ENCODE measurements at places on chromosomes 12 and 14.

DNA sequence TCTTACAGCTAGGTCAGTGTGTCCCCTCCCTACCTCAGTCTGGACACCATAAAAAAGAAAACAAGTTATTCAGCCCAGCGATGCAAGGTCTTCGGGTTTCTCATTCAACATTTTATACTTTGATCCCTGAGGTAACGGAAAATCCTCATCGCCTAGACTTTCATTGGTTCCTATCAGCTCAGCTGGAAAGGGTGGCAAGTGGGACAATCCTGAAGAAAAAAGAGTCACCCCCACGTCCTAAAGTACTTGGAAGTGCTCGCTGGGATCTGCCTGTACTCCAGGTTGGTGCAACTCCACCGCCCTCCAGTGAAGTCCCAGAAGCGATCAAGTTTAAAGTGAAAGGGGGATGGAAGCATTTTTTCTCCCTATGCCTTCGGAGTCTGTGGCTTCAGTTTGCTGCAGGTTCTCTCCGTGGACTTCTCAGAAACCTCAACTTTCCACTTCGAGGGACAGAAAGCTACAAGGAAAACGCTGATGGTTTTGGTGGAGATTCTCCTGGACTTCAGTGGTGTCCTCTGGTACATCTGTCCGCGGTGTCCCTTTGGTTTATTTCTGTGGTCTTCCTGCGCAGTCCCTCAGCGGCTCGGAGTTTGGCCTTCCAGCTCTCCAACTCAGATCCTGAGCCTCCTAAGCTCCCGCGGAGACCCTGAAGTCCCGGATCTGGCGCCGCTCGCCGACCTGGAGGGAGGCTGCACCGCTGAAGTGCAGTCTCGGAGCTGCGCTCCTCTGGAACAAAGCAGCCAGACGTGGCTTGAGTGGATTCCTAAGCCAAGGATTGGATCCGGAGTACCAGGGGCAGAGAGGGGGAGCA lies 1.8 kb upstream of the LRFN5 start:
- DNase-seq = peak; percentile 69

DNA sequence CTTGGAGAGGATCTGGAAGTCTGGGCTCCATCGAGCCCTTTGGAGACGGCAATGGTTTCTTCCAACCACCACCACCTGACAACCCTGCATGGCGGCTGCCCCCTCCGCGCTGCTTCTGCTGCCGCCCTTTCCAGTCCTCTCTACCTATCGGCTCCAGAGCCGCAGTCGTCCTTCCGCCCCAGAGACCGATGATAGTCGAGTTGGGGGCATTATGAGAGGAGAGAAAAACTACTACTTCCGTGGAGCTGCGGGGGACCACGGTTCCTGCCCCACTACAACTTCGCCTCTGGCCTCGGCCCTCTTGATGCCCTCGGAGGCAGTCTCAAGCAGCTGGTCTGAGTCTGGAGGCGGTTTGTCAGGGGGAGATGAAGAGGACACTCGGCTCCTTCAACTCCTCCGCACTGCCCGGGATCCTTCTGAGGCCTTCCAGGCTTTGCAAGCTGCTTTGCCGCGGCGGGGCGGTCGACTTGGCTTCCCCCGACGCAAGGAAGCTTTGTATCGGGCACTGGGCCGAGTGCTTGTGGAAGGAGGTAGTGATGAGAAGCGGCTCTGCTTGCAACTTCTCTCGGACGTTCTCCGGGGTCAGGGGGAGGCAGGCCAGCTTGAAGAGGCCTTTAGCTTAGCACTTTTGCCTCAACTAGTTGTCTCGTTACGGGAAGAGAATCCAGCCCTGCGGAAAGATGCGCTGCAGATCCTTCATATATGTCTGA lies 499 bp downstream of the TOGARAM1 start:
- DNase-seq = peak; percentile 74

GRCh38 chr14:104637546-104638003 lies 33.0 kb upstream of the TMEM179 start:
- DNase-seq = no peak

- peak; percentile 92 for DNase-seq
Observed at GRCh38 chr14:90697577-90698206, 118.5 kb downstream of the TTC7B start.

- no peak for DNase-seq
Observed at GRCh38 chr12:91311081-91311480, 128.5 kb upstream of the DCN start.

DNA sequence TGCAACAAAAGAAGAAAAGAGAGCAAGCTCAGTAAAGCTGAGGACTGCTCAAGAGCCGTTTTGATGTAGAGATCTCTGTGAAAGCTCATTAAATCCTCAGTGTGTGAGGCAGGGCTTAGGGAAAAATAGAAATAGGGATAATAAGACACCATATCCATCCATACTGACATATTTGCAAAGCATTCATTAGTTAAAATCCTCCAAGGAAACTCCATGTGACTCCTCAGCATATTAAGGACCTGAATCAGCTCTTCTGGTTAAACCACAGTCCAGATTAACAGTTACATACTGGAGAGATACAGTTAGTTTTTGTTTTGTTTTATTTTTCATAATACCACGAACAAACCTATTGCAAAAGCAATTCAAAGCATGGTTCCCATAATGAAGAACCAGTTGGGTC lies 288.2 kb downstream of the PAWR start:
- DNase-seq = no peak

DNA sequence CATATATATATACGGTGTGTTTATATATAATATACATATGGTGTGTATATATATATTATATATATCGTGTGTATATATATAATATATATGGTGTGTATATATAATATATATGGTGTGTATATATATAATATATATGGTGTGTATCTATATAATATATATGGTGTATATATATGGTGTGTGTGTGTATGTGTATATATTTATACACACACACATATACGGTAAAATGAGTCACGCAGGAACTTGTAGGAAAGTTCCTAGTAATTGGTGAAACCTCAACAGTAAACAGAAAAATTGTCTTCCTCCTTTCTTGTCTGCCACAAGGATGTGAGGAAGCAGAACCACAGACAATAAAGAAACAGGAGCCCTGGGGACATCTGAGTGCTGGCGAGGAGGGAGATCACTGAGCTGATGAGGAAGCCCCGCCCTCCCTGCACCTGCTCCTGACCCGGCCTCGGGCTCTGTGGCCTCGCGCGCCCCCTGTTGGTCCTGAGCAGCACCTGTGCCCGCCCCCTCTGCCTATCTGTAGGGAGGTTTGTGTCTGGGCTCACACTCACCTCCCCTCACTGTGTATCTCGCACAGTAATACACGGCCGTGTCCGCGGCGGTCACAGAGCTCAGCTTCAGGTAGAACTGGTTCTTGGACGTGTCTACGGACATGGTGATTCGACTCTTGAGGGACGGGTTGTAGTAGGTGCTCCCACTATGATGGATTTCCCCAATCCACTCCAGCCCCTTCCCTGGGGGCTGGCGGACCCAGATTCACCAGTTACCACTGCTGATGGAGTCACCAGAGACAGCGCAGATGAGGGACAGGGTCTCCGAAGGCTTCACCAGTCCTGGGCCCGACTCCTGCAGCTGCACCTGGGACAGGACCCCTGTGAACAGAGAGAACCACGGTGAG lies 1079.4 kb downstream of the TMEM121 start:
- no peak for DNase-seq

GRCh38 chr14:101501858-101502615 lies 59.3 kb upstream of the DIO3 start:
- peak; percentile 34 for DNase-seq

- no peak for DNase-seq
Observed at GRCh38 chr12:40208707-40209446, 15.9 kb upstream of the LRRK2 start.

DNA sequence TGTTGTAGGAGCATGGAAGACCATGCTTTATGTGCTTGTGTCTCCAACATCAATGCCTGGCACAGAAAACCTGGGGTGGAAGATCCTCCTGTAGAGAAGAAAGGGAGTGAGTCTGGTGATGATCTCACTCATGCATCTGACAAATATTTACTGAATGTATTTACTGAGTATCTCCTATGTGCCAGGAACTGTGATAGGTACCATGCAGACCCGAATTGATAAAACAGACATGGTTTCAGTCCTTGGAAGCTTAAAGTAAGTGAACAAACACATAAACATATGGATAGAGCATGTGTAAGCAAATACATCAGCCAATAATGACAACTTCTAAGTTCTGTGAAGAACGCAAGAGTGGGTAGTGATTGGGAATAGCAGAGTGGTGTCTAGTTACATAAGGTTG lies 117.0 kb upstream of the CCDC198 start:
- no peak for DNase-seq

DNA sequence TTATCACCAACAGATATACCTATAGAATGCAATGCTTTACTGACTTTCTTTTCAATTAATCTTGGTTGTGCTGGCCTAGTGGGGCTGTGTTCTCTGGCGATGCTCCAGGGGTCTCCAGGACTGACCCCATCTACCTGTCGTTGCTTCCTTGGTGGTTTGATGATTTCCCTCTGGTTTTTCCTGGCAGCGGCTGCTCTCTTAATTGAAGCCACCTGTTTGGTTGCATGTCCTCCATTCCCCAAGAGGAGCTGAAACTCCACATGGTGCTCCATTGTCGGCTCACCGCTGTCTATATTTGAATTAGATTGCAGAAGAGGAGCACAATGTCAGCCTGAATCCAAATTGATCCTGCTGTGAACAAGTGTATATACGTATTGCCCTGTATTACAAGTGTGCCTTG lies 7.1 kb upstream of the IFNG-AS1 start:
- peak; percentile 56 for DNase-seq

DNA sequence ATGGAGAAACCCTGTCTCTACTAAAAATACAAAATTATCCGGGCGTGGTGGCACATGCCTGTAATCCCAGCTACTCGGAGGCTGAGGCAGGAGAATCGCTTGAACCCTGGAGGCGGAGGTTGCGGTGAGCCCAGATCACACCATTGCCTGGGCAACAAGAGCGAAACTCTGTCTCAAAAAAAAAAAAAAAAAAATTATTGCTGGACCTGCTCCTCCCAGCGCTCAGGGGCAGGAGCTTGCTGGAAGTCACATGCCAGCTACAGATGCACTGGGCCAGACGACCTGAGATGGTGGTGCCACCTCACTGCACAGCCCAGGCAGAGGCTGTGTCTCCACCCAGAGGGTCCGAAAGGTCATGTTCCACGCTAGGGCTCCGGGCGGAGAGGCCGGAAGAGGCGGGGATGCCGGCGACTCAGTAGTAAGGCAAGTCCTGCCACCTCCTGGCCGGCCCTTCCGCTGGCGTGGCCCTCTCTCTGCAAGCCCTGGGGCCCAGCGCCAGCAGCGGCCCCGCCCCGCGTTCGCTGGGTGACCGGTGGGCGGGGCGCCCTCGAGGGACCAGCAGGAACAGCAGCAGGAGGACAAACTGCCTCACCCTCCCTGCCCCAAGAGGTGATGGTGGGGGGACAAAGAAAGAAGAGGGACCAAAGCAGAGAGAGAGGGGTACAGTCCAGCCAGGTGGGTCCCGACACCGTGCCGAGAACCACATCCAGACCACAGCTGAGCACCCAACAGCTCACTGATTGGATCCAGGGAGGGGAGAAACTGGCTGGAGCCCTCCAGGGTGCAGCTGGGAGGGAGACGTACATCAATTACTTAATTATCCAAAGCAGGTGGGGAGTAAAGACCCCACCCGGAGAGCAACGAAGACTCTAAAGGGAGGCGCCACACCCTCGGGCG lies 3.6 kb upstream of the RHOF start:
- DNase-seq = peak; percentile 92

GRCh38 chr12:85405262-85405661 lies 125.2 kb downstream of the ALX1 start:
- DNase-seq = no peak

- DNase-seq = no peak
Observed at GRCh38 chr12:29176941-29177340, 27.9 kb downstream of the FAR2 start.

DNA sequence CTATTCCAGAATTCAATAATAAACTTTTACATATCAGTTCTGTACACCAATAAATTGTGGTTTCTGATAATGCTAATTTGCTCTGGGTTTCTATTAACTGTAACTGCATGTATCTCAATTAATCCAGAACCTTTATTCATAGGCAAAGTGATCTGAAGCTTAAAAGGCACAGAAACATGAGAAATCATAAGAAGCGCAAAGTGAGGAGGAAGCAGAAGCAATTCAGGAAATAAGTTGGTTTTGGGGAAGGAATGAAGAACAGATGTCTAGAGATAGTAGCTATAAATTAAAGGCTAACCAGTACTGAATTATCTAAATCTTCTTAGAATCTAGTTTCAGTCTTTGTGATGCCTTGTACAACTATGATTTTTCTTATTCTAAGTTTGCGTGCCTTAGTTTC lies 24.6 kb downstream of the KERA start:
- DNase-seq = no peak

DNA sequence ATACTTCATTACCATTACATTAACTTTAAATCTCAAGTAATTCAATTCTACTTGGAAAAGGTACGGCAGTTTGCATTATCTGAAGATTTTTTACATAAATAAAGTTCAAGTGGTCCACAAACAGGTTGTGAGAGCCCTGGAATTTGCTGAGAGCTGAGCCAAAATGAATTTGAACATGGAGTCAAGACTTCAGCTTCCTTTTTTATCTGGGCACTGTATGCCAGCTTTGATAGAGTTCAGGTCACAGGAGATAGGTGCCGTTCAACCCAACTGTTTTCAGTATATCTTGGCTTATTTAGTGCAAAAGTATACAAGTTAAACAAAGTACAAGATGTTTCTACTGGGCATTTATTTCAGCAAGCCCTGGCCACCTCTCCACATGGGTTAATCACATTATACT lies 28.8 kb downstream of the HNRNPC start:
- no peak for DNase-seq

- no peak for DNase-seq
Observed at GRCh38 chr14:42909659-42910058, 1303.0 kb downstream of the LRFN5 start.

- no peak for DNase-seq
Observed at GRCh38 chr12:77599782-77600467, 230.8 kb upstream of the NAV3 start.

GRCh38 chr12:11823043-11823442 lies 173.6 kb downstream of the ETV6 start:
- DNase-seq = no peak

DNA sequence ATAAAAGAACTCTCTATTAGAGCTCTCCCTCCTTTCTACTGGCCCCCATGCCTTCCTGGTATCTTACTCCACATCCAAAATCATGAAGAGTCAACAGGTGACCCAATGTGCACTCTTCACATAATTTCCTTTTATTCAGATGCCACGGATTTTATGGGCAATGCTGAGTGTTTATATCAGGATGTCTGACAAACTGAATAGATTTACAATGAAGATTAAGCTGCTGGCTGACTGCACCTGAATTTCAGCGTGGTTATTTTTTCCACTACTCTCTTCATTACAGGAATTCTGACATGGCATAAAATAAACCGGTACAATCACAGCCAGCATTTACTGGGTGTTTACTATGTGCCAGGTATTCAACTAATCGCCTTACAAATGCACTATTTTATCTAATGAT lies 29.4 kb upstream of the CERS5 start:
- DNase-seq = no peak

DNA sequence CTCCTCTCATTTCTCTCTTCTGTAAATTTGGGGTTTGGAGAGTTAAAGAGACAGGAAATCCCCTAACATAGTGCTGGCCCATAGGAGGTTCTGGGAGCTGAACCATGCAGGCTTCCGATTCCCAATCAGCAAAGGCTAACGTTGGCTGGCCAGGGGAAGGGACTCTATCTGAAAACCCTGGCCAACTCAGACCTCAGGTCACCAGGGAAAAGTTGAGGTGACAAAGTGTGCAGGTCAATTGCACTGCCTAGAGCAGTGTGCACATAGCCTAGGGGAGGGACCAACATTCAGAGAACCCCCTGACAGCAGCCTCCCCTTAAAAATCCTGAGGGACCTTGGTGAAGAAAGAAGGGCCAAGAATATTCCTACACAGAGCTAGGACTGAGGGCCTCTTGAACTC lies 38.9 kb downstream of the TTC7B start:
- no peak for DNase-seq

GRCh38 chr14:83974647-83975163 lies 1555.2 kb upstream of the FLRT2 start:
- DNase-seq = no peak
